ENCODE measurements at places on chromosomes 4 and X.
A peak's percentile ranks its signal among the peaks of the same experiment; 100 is the strongest.

- DNase-seq: no peak
Measured at GRCh38 chrX:17154001-17154400, 207.5 kb downstream of the REPS2 start.

DNA sequence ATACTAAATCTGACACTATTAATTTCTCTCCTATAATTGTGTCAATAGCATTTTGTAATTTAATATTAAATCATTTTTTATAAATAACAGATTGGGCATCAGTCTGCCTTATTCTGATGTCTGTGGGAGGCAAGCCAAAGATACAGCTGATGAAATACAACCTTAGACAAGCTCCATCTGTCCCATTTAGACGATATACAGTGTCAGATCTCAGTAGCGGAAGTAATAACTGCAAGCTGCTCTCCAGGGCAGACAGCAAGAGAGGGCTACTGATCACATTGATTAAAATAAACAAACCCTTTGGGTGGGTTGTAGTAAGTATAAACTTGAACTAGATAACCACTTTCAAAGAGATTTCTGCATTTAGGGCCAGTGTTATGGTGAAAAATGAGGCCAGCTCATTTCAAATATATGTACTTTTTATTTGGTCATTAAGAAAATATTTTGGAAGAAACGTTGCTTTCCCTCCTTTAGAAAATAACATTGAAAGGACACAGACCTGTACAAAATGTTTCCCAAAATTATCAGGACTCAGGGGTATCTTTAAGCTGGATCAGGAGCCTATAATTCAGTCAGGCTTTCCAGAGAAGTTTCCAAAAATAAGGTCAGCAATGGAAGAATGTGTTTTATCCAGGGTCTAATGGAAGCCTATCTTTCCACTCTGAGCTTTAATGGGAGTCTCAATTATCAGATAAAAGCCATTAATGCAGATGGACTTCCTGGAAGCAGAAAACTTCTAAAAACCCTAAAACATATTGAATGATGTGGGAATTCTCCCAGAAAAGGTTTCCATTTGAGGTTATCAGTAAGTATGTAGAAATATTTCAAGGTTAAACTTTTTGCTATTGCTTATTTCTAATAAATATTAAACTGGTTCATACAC is 1028.8 kb upstream of the IGFBP7 start:
- DNase-seq: peak; percentile 56

DNA sequence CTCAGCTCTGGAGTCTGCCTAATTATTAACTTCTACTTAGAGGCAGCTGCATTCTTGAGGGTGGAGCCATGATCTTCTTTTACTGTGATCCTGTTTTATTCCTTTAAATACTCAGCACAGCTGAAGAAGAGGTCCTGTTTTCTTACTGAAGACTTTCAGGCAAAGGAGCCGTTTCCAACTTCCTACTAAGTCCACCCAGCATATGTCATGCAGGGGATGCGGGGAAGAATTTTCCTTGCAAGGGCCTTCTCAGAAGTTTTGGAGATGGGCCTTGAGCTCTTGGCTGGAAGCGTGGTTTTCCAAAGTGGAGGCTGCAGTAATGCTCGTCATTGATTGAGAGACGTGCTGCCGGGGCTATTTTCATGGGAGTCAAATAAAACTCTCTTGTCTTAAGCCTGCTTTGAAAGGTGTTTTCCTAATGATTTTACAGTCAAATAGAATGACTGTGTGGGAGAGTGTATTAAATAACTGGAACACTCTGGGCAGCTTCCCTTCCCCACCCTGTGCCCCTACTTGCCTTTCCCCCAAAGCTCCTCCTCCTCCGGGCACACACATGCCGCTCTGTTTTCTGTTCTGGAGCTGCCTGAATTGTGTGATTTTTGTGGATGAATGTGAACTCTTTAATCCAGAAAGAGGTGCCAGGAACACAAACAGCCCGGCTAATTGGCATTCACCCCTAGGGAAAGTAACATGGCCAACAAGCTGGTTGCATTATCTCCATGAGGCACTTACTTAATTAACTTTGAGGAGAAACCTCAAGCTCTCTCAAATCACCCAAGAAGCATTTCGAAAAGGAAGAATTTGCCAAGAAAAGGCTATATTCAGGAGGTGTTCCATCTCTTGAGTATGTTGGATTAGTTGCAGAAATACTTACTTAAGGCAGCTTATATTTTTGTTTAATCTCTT is 28.1 kb downstream of the FGF2 start:
- DNase-seq: peak; percentile 50

DNA sequence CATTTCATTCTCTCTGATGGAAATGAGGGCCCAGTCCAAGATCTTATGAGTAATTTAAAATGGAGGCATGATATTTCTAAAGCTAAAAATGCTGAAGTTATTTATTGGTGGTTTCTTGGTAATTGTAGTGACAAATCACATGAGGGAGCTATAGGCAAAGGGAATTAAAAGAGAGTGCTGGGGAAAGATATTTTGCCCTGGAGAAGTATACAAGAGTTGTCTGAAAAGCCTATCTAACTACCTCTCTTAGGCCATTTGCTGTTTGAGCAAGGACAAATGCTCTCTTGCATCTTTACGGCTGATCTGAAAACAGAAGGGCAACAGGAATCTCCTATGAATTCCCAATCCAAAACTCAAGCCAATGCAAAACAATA is 89.4 kb downstream of the FMR1NB start:
- no peak for DNase-seq

DNA sequence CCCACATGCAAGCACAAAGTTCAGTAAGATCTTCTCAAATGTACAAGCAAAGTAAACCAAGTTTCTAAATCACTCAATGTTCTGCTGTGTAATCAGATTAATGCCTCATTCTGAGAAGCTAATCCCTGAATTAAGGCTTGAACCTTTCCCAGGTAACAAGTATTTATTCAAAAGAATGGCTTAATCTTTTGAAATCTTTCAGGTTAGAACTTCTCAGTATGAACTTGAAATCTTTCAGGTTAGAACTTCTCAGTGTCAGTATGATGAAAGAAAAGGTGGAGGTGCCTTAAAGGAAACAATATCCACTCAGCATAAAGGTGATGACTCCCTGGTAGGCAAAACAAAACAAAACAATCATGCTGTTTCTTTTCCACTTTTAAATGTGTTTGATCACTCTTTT is 29.0 kb downstream of the TMPRSS11B start:
- DNase-seq: no peak

DNA sequence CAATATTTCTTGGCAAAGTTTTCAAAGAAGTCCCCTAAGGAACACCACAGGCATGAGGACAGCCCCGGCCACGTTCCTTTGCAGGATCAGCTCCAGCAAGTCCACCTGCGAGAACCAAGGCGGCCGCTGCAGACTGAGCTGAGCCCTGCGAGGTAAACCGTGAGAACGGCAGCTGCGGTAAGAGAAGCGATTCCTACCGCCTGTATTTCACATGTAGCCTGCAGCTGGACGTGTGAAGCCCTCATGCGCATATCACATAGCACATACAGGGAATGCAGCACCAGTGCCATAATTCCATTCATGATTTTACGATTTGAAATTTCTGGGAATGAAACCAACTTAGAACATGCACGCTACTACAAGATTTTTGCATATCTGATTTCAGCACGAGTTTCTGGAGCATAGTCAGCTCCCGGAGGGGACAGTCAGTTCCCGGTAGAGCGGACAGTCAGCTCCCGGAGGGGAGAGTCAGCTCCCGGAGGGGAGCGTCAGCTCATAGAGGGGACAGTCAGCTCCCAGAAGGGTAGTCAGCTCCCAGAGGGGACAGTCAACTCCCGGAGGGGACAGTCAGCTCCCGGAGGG is 41.7 kb downstream of the FGFRL1 start:
- DNase-seq: no peak

- no peak for DNase-seq
Measured at GRCh38 chrX:87425618-87426017, 92.0 kb upstream of the KLHL4 start.

- DNase-seq: no peak
Measured at GRCh38 chr4:111046811-111047210, 423.9 kb upstream of the PITX2 start.

GRCh38 chrX:153538424-153538823 is 21.0 kb downstream of the ATP2B3 start:
- DNase-seq: no peak

DNA sequence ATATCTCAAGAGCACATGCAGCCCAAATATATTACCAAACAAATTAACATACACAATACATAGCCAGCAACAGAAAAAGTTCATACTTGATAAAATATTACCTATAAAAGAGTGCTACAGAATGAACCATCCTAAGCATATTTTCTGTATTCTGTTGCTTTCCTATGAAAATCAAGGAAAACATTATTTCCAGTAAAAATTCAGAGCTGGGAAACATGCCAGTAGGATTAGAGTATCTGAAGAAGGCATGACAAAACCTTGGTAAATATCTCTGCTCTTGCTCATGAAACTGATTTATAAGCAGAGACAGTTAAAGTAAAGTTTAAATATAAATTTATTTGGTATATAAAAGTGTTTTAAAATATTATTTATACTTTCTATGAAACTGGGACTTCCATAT is 599.7 kb downstream of the ARAP2 start:
- DNase-seq: peak; percentile 15

GRCh38 chr4:2337131-2337723 is 75.3 kb upstream of the MXD4 start:
- no peak for DNase-seq

GRCh38 chrX:97155816-97156215 is 272.1 kb downstream of the RPA4 start:
- no peak for DNase-seq

- no peak for DNase-seq
Measured at GRCh38 chr4:186676531-186677161, 47.0 kb downstream of the FAT1 start.

DNA sequence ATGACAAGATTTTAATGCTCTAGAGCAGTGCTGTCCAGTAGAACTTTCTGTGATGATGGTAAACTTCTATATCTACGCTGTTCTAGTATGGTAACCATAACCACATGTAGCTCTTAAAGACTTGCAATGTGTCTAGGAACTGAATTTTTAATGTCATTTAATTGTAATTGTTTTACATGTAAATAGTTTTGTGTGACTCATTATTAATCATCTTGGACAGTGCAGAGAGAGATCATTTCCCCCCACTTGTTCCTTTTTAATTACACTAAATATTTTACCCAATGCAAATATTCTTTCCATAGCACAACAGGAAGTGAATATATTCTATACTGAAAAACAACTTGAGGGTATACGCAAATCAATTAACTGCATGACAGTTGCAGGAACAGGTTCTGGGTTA is 5.8 kb downstream of the ATG4A start:
- no peak for DNase-seq

- DNase-seq: no peak
Measured at GRCh38 chr4:81659051-81659450, 187.3 kb upstream of the RASGEF1B start.
